ENCODE measurements at places on chromosomes 6 and 20. TPM values are rescaled to one million over a fixed set of nuclear protein-coding genes. Genes with fewer than 3 reads are reported as not detected.

The TRIM31 gene
- 0.62 TPM for total RNA-seq

GRCh38 chr20:47059536-47059935 lies 164.9 kb downstream of the EYA2 start:
- H3K36me3 ChIP-seq, result no peaks in the 10 kb centered on the region
- H3K4me3 ChIP-seq, result no peak overlapping the region
- no peak overlapping the region for H3K27ac ChIP-seq
- no peaks in the 10 kb centered on the region for H3K4me1 ChIP-seq
- no peak for DNase-seq

- no peaks in the 10 kb centered on the region for H3K27me3 ChIP-seq
- peaks cover 37% of the 10 kb centered on the region for H3K4me1 ChIP-seq
- peak; percentile 68 for DNase-seq
- no peaks in the 10 kb centered on the region for H3K36me3 ChIP-seq
Measured at GRCh38 chr20:24994470-24995368, 2.2 kb upstream of the APMAP start.

- H3K27me3 ChIP-seq, result no peaks in the 10 kb centered on the region
- no peak overlapping the region for H3K4me3 ChIP-seq
- DNase-seq, result no peak
- H3K27ac ChIP-seq, result no peak overlapping the region
Measured at GRCh38 chr6:25042984-25043725, 107.4 kb upstream of the RIPOR2 start.

DNA sequence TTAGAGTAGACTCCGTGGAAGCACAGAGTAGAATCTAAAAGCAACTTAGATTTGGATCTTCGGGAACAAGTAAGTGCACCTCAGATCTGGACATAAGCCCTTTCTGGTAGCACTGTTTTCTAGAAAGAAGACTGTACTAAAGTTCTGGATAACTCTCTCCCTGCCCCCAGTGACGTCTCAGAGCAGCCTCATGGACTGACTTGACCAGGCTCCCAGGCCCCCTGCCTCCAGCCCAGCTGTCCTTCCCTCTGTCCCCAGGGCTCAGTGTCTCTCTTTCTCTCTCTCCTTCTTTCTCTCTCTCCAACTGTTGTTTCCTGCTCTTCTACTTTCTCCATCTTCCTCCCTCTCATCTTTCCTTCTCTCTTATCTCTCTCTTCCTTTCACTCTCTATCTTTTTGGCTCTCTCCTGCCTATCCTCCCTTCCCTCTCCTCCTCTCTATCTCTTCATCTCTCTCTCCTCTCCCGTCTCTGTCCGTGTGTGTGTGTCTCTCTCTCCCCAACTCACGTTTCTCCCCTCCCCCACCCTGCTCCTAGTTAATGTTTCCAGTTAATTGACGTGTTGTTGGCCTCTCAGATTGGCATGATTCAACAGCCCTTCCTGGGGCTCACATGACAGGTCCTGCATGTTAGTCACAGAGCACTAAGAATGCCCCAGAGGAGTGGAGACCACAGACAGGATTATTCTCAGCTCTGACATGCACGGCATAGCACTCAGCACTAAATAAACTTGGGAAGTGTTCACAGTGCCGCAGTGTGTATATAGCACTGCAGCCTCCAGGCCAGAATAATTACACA lies 180.4 kb upstream of the FOXQ1 start:
- no peak overlapping the region for H3K4me3 ChIP-seq
- H3K4me1 ChIP-seq, result no peaks in the 10 kb centered on the region
- H3K27ac ChIP-seq, result no peak overlapping the region
- no peaks in the 10 kb centered on the region for H3K27me3 ChIP-seq
- DNase-seq, result no peak

- H3K36me3 ChIP-seq, result no peaks in the 10 kb centered on the region
- no peaks in the 10 kb centered on the region for H3K4me1 ChIP-seq
- no peak overlapping the region for H3K4me3 ChIP-seq
- H3K27ac ChIP-seq, result no peak overlapping the region
Measured at GRCh38 chr6:24274441-24275083, 83.3 kb downstream of the DCDC2 start.
